ENCODE measurements at places on chromosomes 6 and 20. TPM values are rescaled to one million over a fixed set of nuclear protein-coding genes. Genes with fewer than 3 reads are reported as not detected.

Gene FAM229B
- 4.5 TPM for total RNA-seq

Gene ASIP
- total RNA-seq: not detected

Gene TBXT
- not detected for total RNA-seq

Gene VSTM2L
- 0.20 TPM for total RNA-seq

Gene PRSS35
- 0.37 TPM for total RNA-seq

Gene BPIFA1
- not detected for total RNA-seq

Gene CPXM1
- total RNA-seq: 2.2 TPM

Gene GPLD1
- total RNA-seq: 0.73 TPM

Gene IL20RA
- 0.37 TPM for total RNA-seq

Gene TXLNB
- not detected for total RNA-seq

Gene BPIFB2
- total RNA-seq: not detected

Gene TSHZ2
- 6.8 TPM for total RNA-seq

Gene FABP7
- total RNA-seq: not detected

Gene RFX6
- total RNA-seq: not detected

Gene KIF6
- not detected for total RNA-seq

Gene WFDC10B
- total RNA-seq: not detected

Gene BTNL2
- total RNA-seq: not detected

Gene CDH4
- under 0.01 TPM for total RNA-seq

Gene PSMB1
- total RNA-seq: 286 TPM

Gene MAS1
- total RNA-seq: not detected

Gene SLC25A27
- total RNA-seq: 5.9 TPM

Gene CRISP2
- total RNA-seq: not detected

Gene CTCFL
- not detected for total RNA-seq

Gene CALHM4
- not detected for total RNA-seq

Gene TFAP2B
- total RNA-seq: not detected

Gene TGM3
- total RNA-seq: not detected

Gene DNAH8
- total RNA-seq: not detected

Gene PBX2
- 28.7 TPM for total RNA-seq

Gene MCHR2
- total RNA-seq: not detected

Gene ZSCAN31
- 0.98 TPM for total RNA-seq

Data from subcutaneous preadipocyte (primary cell).